ENCODE measurements at places on chromosomes 13 and 19.
A peak's percentile ranks its signal among the peaks of the same experiment; 100 is the strongest.

- H3K27ac ChIP-seq = no peak overlapping the region
- no peak overlapping the region for H3K4me3 ChIP-seq
- H3K36me3 ChIP-seq = peaks cover 88% of the 10 kb centered on the region
These were observed 24.7 kb downstream of the SUCLA2 start for GRCh38 chr13:47976325-47976724.

GRCh38 chr13:54636231-54636630 is 1607.6 kb downstream of the OLFM4 start:
- H3K27ac ChIP-seq = no peak overlapping the region
- H3K27me3 ChIP-seq = no peaks in the 10 kb centered on the region
- no peaks in the 10 kb centered on the region for H3K36me3 ChIP-seq
- no peak overlapping the region for H3K4me3 ChIP-seq
- H3K4me1 ChIP-seq = no peaks in the 10 kb centered on the region

- no peak for DNase-seq
- H3K27ac ChIP-seq = no peak overlapping the region
- no peaks in the 10 kb centered on the region for H3K27me3 ChIP-seq
- peaks cover 4% of the 10 kb centered on the region for H3K4me1 ChIP-seq
- H3K36me3 ChIP-seq = no peaks in the 10 kb centered on the region
- H3K4me3 ChIP-seq = no peak overlapping the region
These were observed 62.3 kb downstream of the CEBPG start for GRCh38 chr19:33435706-33436359.

DNA sequence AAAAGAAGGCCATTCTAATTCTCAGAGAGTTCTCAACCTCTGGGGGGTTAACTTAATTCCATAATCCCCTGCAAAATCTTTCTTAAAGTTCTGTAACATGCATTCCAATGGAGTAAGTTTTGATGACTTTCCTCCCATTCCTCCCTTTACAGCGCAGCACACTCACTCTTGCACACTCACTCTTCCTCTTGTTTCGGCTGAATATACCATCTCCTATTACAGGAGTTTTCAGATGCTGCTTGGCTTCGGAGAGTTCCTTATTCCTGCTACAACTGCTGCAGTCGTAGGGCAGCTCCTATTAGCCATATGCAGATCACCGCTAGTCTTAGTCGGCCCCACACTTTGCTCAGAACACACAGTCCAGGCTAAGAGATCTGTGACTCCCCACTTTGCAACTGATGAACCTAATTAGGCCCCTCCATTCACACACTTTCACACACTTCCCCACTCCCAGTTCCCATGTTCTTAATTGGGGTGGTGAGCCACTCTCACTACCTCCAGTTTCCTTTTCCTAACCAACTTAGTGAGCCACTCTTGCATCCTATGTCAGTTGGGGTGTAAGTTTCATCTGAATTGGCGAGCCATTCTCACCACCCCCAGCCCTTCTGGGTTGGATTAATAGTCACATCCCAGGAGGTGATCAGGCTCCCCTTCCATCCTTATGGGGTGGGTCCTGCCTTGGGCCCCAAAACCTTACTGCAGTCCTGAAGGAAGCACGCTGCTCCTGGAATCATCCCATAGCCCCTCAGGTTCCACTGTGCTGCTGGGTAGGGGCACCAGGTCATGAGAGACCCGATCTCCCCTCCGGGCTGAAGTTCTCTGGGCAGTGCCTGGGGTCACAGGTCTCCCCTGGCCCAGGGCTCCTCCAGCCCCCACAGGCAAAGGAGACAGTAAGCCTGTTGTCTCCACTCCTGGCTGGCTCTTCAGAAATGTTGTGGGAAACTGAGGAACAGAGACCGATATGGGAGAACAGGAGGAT is 53.9 kb downstream of the OR10H4 start:
- H3K36me3 ChIP-seq = no peaks in the 10 kb centered on the region
- no peak for DNase-seq
- H3K27ac ChIP-seq = peak overlapping the region; percentile 82
- H3K4me3 ChIP-seq = peak overlapping the region; percentile 69
- peaks cover 28% of the 10 kb centered on the region for H3K4me1 ChIP-seq
- H3K27me3 ChIP-seq = no peaks in the 10 kb centered on the region

GRCh38 chr19:28990522-28990921 is 222.4 kb downstream of the UQCRFS1 start:
- peaks cover 5% of the 10 kb centered on the region for H3K27me3 ChIP-seq
- no peak overlapping the region for H3K4me3 ChIP-seq
- H3K27ac ChIP-seq = no peak overlapping the region

- H3K27me3 ChIP-seq = no peaks in the 10 kb centered on the region
- H3K36me3 ChIP-seq = peaks cover 28% of the 10 kb centered on the region
- H3K4me3 ChIP-seq = peak overlapping the region; percentile 86
- no peak for DNase-seq
- peaks cover 24% of the 10 kb centered on the region for H3K4me1 ChIP-seq
These were observed 505 bp upstream of the SHKBP1 start for GRCh38 chr19:40576151-40576584.

DNA sequence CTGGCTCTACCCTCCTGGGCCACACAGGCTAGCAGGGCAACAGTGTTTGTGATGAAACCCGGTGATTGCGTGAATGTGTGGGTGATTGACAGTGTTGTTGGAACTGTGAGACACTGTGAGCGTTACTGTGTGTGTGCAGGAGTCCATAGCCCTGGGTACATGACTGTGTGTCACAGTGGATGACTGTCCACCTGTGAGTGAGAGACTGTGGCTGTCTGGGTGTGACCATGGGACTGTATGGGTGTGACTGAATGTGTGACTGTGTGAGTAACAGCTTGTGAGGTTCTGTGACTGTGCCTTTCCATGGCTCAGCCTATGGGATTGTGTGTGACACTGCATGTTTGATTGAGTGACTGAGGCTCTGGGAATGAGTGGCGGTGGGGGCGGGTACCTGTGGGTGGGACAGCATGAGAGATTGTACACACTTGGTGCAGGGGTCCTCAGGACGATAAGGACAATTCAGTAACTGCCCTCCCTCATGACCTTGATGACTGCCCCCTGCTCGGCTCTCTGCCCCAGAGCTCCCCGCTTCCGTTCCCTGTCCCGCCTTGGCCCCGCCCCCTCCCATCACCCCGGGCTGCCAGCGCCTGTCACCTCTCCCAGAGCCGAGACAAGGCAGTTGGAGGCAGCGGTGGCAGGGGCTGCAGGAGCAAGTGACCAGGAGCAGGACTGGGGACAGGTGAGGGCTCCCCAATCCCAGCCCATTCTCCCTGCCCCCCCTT is at the start of gene GIPR:
Gene GIPR, plus strand, starts transcription at position 602 of the 722 bp plus-strand sequence. CDS start 1,300 bp downstream, outside the sequence.
- H3K4me1 ChIP-seq = peaks cover 39% of the 10 kb centered on the region
- H3K4me3 ChIP-seq = peak within 1 kb of the TSS; percentile 73
- DNase-seq = peak; percentile 77
- peak within 1 kb of the TSS; percentile 63 for H3K27ac ChIP-seq
- H3K36me3 ChIP-seq = no peaks in the 10 kb centered on the region

DNA sequence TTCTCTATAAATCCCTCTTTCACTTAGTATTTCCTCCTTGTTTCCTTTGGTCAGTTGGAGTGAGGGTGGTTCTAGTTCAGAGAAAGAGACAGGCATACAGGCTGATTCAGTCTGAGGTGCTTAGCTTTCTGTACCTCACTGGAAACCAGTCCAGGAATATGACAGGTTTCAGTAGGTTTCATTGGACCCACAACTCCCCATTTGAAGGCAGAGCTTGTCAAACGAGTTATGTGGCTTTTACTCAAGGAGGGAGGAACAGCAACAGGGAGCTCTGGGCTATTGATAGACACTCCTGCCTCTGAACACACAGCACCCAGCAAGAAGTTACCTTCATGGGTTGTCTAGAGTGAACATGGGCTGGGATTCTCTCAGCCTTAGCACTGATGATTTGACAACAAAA is 14.5 kb downstream of the ACTN4 start:
- H3K4me3 ChIP-seq = no peak overlapping the region
- no peak for DNase-seq
- peaks cover 79% of the 10 kb centered on the region for H3K4me1 ChIP-seq
- H3K27me3 ChIP-seq = no peaks in the 10 kb centered on the region

DNA sequence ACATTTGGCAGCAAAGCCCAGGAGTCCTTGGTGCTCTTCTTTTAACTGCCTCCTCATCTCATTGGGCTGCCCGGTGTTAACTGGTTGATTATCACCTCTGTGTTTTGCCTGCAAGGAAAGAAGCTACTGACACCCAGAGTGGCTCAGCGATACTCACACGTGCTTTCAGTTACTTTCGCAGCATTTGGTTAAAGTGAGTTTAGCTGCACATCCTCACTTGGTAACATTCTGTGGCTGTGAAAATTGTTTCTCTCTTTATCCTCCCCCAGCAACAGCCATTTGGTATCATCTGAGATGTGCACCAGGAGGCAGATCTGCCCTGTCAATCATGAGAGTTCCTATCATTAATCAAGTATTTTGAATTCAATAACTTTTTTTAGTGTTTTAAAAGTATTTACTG is 44.6 kb upstream of the GPR183 start:
- peak overlapping the region; percentile 66 for H3K4me3 ChIP-seq
- H3K27me3 ChIP-seq = no peaks in the 10 kb centered on the region
- peaks cover 91% of the 10 kb centered on the region for H3K36me3 ChIP-seq
- H3K27ac ChIP-seq = peak overlapping the region; percentile 99
- DNase-seq = no peak
- peaks cover 97% of the 10 kb centered on the region for H3K4me1 ChIP-seq

GRCh38 chr13:46012404-46012803 is 40.1 kb downstream of the ZC3H13 start:
- peak overlapping the region; percentile 37 for H3K27ac ChIP-seq
- DNase-seq = no peak
- peaks cover 9% of the 10 kb centered on the region for H3K4me1 ChIP-seq
- no peaks in the 10 kb centered on the region for H3K27me3 ChIP-seq

DNA sequence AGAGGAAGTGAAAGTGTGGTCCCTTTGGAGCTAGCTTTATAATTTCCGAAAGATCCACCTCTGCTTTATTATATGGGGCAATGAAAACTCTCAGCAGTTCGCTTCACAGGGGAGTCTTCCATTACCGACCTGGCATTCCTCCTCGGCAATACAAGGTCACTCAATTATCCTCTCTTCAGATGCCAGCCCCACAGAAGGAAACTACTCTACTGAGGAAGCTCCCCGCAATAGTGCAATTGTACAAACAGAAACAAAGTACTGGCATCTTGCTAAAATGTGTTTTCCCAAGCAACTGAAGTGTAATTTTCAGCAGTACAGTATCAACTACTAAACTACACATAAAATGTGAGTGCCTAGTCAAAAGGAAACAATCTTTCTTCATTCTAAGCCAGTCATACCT is 702.0 kb downstream of the PCDH9 start:
- no peak overlapping the region for H3K27ac ChIP-seq
- H3K27me3 ChIP-seq = no peaks in the 10 kb centered on the region
- no peaks in the 10 kb centered on the region for H3K4me1 ChIP-seq
- H3K36me3 ChIP-seq = no peaks in the 10 kb centered on the region

- H3K4me1 ChIP-seq = no peaks in the 10 kb centered on the region
- H3K27ac ChIP-seq = no peak overlapping the region
- no peak overlapping the region for H3K4me3 ChIP-seq
- H3K27me3 ChIP-seq = peaks cover 7% of the 10 kb centered on the region
- no peak for DNase-seq
These were observed 167.3 kb upstream of the RNF113B start for GRCh38 chr13:98344392-98344791.

- H3K36me3 ChIP-seq = peaks cover 31% of the 10 kb centered on the region
- H3K4me1 ChIP-seq = peaks cover 8% of the 10 kb centered on the region
- DNase-seq = peak; percentile 45
- H3K27me3 ChIP-seq = no peaks in the 10 kb centered on the region
These were observed 23.8 kb downstream of the ZSWIM9 start for GRCh38 chr19:48194041-48194843.

- H3K4me3 ChIP-seq = no peak overlapping the region
- no peak for DNase-seq
- H3K27ac ChIP-seq = peak overlapping the region; percentile 20
- peaks cover 75% of the 10 kb centered on the region for H3K4me1 ChIP-seq
These were observed 7.9 kb downstream of the PPP1R37 start for GRCh38 chr19:45100846-45101252.

DNA sequence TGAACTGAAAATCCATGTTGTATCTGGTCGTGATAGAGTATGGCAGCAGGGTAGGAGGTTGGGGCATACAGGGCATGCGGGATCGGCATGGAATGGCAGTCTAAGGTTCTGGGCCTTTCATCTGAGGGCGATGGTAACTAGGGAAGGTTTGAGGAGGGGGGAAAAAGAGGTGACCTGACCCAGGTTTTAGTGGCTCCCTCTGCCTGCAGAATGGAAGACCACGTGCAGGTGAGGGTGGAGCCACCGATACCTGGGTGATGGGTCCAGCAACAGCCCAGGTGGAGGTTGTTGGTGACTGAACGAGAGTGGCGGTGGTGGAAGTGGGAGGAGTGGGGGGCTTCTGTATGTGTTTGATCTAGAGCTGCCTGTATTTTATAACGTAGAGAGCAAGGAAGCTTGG is 3.8 kb downstream of the ZNF749 start:
- no peak overlapping the region for H3K27ac ChIP-seq
- DNase-seq = no peak
- H3K27me3 ChIP-seq = no peaks in the 10 kb centered on the region
- peaks cover 95% of the 10 kb centered on the region for H3K36me3 ChIP-seq

DNA sequence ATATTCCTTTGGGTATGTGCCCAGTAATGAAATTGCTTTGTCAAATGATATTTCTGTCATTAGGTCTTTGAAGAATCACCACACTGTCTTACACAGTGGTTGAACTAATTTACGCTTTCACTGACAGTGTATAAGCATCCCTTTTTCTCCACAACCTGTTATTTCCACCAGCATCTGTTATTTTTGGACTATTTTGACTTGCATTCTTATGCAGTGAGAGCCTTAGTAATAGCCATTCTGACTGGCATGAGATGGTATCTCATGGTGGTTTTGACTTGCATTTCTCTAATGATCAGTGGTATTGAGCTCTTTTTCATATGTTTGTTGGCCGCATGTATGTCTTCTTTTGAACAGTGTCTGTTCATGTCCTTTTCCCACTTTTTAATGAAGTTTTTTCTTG is 92.0 kb upstream of the SPATA13 start:
- no peak for DNase-seq
- no peak overlapping the region for H3K27ac ChIP-seq
- H3K4me1 ChIP-seq = peaks cover 9% of the 10 kb centered on the region
- H3K36me3 ChIP-seq = no peaks in the 10 kb centered on the region
- no peaks in the 10 kb centered on the region for H3K27me3 ChIP-seq
- H3K4me3 ChIP-seq = no peak overlapping the region

DNA sequence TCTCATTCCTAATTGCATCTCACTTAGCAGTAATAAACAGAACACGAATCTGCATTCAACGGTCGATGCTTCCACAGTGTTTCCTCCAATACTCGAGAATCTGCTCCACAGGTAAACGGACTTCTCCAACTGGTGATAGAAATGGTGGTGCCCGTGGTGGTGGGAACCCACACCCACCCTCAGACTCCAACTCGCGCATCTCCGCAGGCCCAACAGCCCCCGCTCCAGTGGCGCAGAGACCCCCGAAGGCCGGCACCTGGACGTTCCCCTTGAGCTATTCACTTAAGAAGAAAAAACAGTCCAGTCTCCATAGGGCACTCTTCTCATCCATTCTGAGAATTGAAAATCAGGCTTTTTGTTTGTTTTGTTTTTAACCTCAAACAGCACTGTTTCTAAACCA is 13.8 kb upstream of the RASA3 start:
- H3K36me3 ChIP-seq = no peaks in the 10 kb centered on the region
